Posterior cingulate gyrus (tissue), 11 donors: ENCODE measurements at places on chromosomes 7 and 10.

GRCh38 chr10:130866857-130867256, 444.7 kb downstream of the TCERG1L start:
- DNase-seq = no peak

DNA sequence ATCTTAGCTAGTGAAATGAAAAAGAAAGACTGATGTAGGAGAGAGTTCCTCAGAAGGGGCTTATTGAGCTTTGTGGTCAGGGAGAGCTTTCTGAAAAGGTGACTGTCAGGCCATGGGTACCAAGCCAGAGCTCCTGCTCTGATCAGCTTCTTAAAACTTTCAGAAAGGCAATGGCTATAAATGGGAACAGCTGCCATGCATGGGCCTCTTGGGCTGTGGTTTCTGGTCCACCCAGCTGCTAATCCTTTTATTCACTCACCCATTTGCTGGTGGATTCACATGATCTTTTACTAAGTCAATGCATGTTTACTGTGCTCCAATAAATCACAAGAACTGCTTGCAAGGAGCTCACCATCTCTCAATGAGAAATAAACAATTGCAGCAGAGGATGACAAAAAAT, 60.1 kb upstream of the ZPBP start:
- DNase-seq = no peak

- no peak for DNase-seq
Measured at GRCh38 chr10:2011106-2011716, 273.9 kb upstream of the ADARB2 start.

DNA sequence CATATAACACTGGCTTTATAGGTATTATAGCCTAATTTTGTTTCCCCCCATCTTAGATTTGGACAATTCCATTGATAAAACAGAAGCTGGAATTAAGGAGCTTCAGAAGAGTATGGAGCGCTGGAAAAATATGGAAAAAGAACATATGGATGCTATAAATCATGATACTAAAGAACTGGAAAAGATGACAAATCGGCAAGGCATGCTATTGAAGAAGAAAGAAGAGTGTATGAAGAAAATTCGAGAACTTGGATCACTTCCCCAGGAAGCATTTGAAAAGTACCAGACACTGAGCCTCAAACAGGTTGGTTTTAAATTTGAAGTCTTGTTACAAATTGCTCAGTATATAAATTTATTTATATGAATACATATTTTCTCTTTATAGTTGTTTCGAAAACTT, 34.1 kb downstream of the SMC3 start:
- DNase-seq = no peak

DNA sequence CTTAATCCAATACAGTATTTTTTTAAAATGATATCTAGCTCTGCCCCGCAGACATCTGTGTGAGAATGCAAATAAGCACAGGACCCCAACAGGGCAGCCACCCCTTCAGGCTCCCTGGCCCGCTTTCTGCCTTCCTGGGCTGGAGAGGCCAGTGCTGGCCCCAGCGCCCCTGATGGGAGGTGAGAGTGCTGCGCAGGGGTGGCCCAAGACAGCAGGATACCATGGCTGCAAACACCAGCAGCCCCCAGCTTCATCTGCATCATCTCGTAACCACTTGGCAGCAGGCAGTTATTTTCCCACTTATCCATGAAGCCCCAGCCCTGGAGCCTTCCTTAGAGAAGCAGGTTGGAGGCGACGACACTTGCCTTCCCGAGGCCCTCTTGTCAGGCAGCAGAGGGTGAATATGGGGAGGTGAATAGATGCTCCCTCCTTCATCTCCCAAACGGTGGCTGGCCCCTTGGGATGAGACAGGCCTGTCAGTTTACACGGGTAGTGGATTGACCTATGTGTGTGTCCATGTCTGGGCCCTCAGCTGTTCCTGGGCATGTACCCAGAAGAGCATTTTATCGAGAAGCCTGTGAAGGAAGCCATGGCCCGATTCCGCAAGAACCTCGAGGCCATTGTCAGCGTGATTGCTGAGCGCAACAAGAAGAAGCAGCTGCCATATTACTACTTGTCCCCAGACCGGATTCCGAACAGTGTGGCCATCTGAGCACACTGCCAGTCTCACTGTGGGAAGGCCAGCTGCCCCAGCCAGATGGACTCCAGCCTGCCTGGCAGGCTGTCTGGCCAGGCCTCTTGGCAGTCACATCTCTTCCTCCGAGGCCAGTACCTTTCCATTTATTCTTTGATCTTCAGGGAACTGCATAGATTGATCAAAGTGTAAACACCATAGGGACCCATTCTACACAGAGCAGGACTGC, 71.2 kb downstream of the ALOX5 start:
- DNase-seq = no peak

DNA sequence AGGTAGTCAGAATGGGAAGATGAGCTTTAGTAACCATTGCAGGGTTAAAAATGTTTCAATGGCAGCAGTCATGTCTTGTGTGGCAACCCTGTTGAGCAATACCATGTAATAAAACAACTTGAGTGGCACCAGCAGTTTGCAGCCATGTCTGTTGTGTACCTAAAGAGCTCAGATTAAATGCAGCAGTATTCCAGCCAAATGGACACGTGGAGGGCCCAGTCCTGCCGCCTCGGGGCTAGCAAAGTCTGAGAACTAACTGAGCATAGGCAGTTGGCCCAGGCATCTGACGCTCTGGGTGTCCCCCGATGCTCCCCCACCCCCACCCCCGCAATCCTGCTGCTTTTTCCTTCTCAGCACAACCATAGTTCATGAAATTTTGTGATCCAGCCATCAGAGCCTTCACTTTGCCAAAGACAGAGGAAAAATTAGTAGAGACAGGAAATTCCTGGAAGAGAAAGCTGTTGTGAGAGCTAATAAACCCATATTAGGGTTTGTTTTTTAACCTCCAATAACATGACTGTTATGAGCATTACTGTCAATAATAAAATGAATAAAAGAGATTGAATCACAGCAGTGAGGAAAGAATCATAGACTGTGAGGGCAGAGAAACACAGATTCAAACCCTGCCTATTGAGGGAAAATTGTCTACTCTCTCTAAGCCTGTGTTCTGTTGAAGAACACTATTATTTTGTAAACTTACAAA, 220.6 kb upstream of the RHOBTB1 start:
- DNase-seq = no peak

DNA sequence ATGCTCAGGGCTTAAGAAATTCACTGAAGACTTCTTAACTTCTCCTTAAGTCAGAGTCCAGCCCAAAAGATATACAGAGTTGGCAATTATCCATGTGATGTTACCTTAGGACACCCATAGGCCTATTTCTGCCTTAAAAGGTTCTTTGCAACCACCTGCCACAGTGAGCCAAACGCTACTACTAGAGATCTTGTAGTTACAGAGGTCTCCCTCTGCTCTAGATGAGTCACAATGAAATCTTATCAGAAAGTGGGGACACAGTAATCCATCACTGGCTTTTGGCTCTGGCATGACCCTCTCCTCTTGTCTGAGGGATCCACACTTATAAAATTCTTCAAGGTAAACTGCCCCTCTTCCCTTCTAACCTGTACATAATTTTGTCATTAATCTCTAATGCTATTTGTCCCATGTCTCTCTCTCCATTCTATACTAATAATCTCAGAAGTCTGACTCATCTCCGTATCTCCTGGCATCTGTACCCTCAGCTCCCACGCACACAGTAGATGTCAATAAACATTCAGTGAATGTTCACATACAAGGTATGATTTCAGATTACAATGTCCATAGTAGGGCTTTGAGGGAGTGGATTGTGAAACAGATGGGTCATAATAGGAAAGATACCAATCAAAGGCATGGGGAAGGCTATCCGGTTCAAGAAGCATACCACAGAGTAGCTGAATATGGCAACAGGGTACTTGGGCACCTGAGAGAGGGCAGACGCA, 112.1 kb downstream of the SGMS1 start:
- DNase-seq = no peak
